ENCODE measurements at places on chromosomes 7 and 10. TPM values are rescaled to one million over a fixed set of nuclear protein-coding genes. Genes with fewer than 3 reads are reported as not detected.

- no peak for DNase-seq
Observed at GRCh38 chr10:34764472-34764946, 50.6 kb downstream of the PARD3 start.

GRCh38 chr7:15764851-15765382, 78.4 kb upstream of the MEOX2 start:
- DNase-seq: no peak

- no peak for DNase-seq
Observed at GRCh38 chr7:103369432-103369831, 22.0 kb downstream of the PSMC2 start.

GRCh38 chr10:84415539-84416244, 87.3 kb downstream of the CCSER2 start:
- DNase-seq: no peak

DNA sequence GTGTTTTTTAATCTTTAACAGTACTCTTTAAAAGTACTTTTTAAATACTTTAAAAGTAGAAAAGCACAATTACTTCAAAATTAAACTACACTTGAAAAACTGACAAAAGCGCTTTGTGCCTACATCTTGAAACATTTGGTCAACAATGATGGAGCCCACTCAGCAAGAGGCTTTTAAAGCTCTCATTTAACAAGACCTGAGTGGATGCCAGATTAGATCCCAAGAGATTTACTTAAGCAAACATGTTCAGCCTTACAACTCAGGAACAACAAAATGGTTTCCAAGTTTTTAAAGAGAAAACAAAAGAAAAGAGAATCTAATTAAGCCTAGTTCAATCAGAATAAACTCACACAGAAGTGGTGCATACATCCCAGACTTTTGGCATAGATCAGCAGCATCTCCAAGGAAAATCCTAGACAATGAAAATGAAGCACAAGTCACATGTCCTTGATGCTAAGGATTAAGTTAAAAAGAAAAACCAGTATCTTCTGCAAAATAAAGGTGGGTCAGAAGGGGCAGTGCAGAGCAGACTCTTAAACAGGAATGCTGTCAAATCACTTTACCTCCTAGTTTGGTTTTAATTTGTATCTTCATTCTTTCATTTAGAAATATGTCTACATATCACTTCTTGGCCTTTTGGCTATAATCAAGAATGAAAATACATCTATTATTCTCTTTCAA, 26.2 kb downstream of the HIBADH start:
- peak; percentile 71 for DNase-seq

GRCh38 chr10:65408401-65408800, 1517.4 kb upstream of the LRRTM3 start:
- DNase-seq: no peak

DNA sequence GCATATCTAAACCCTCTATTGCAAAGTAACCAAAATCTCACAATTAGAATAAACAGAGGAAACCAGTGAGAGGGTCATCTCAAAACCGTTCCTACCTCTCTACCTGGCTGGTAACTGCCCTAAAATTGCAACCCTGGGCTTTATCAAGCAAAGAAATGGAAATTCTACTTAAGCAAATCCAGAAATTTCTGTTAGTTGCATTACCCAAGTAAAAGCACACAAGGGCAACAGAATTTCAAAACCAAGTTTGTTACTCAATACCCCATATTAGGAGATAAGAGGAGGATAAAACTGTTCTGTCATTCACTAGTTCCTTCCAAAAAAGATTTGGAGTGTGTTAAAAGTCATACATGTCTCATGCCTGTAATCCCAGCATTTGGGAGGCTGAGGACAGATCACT, 195.3 kb downstream of the FAM107B start:
- DNase-seq: no peak

DNAH11 gene
- total RNA-seq: 0.05 TPM

GIMAP5 gene
- not detected for total RNA-seq

NKX6-2 gene
- not detected for total RNA-seq

SLC26A5 gene
- not detected for total RNA-seq

Measured in myocyte (in vitro differentiated cells).